Airway epithelial cell (primary cell): ENCODE measurements at places on chromosomes 5 and 9. TPM values are rescaled to one million over a fixed set of nuclear protein-coding genes. Genes with fewer than 3 reads are reported as not detected.

Gene CTNNAL1
- total RNA-seq: 50.4 and 55.6 TPM in 2 replicates

Gene CLIC3
- 179 and 203 TPM in 2 replicates for total RNA-seq

Gene FOXI1
- total RNA-seq: not detected in 2 replicates

Gene C5orf47
- total RNA-seq: not detected in 2 replicates

Gene CFAP90
- total RNA-seq: not detected in 2 replicates

Gene MORN5
- not detected in 2 replicates for total RNA-seq

Gene PRDM9
- total RNA-seq: not detected in 2 replicates

Gene GZMA
- not detected in 2 replicates for total RNA-seq

Gene ANGPTL2
- 0.49 TPM in 1 of 2 replicates, not detected in the other for total RNA-seq

Gene ANXA2R
- 0.28 and 0.35 TPM in 2 replicates for total RNA-seq

Gene PTPN3
- 13.4 and 15.9 TPM in 2 replicates for total RNA-seq

Gene TMEM171
- 0.84 and 0.92 TPM in 2 replicates for total RNA-seq

Gene GPR150
- 0.65 TPM in 1 of 2 replicates, not detected in the other for total RNA-seq

Gene IFNA21
- total RNA-seq: not detected in 2 replicates

Gene NFIB
- total RNA-seq: 16.4 and 20.5 TPM in 2 replicates

Gene TAS2R1
- not detected in 2 replicates for total RNA-seq

Gene DAB2
- 0.28 and 1.2 TPM in 2 replicates for total RNA-seq

Gene PRRX2
- 0.33 and 1.2 TPM in 2 replicates for total RNA-seq

Gene SERINC5
- 23.9 and 26.3 TPM in 2 replicates for total RNA-seq

Gene RFESD
- total RNA-seq: 0.98 and 2.2 TPM in 2 replicates

Gene FOXD4L3
- not detected in 2 replicates for total RNA-seq

Gene LRRC70
- 0.07 and 2.0 TPM in 2 replicates for total RNA-seq

Gene QRFP
- total RNA-seq: not detected in 2 replicates

Gene RNF224
- total RNA-seq: 0.35 and 0.70 TPM in 2 replicates

Gene CMBL
- total RNA-seq: 0.98 and 3.1 TPM in 2 replicates

Gene PBX3
- 9.5 and 19.8 TPM in 2 replicates for total RNA-seq

Gene HAVCR2
- not detected in 2 replicates for total RNA-seq

Gene UBTD2
- 11.1 and 14.7 TPM in 2 replicates for total RNA-seq

Gene MYMK
- total RNA-seq: not detected in 2 replicates

Gene RABGAP1
- 11.6 and 15.2 TPM in 2 replicates for total RNA-seq

Gene CCL19
- total RNA-seq: not detected in 2 replicates

Gene ADGRD2
- not detected in 2 replicates for total RNA-seq

Gene MRPL50
- total RNA-seq: 13.5 and 14.2 TPM in 2 replicates

Gene NXNL2
- total RNA-seq: 0.23 TPM in 1 of 2 replicates, not detected in the other

Gene ZNF462
- total RNA-seq: 10.7 and 15.4 TPM in 2 replicates

Gene SPINK1
- total RNA-seq: not detected in 2 replicates

Gene SEMA5A
- 0.79 and 1.5 TPM in 2 replicates for total RNA-seq

Gene CDKN2AIPNL
- 26.9 and 41.7 TPM in 2 replicates for total RNA-seq

Gene CTXN3
- not detected in 2 replicates for total RNA-seq

Gene MEIKIN
- not detected in 2 replicates for total RNA-seq

Gene ANXA6
- 12.3 and 13.9 TPM in 2 replicates for total RNA-seq

Gene SLC45A2
- not detected in 2 replicates for total RNA-seq

Gene C9orf43
- total RNA-seq: 0.09 and 0.35 TPM in 2 replicates

Gene TRIM36
- 0.23 and 0.42 TPM in 2 replicates for total RNA-seq

Gene HMCN2
- 0.05 TPM in 1 of 2 replicates, not detected in the other for total RNA-seq

Gene NR2F1
- 0.78 and 1.2 TPM in 2 replicates for total RNA-seq

Gene SLCO6A1
- total RNA-seq: 0.14 TPM in 1 of 2 replicates, not detected in the other

Gene ST8SIA4
- total RNA-seq: 0.05 and 0.14 TPM in 2 replicates

Gene PDGFRB
- total RNA-seq: 3.9 and 4.9 TPM in 2 replicates

Gene S1PR3
- total RNA-seq: 0.70 and 2.4 TPM in 2 replicates

Gene ZFAND5
- total RNA-seq: 38.0 and 47.8 TPM in 2 replicates

Gene BARX1
- not detected in 2 replicates for total RNA-seq
